NCI-H526 (cell line): ENCODE measurements at places on chromosomes 1 and 21.

GRCh38 chr1:233244183-233244582 is 51.3 kb downstream of the PCNX2 start:
- no peak for DNase-seq

- DNase-seq: no peak
Measured at GRCh38 chr1:48931506-48932192, 155.0 kb upstream of the BEND5 start.

DNA sequence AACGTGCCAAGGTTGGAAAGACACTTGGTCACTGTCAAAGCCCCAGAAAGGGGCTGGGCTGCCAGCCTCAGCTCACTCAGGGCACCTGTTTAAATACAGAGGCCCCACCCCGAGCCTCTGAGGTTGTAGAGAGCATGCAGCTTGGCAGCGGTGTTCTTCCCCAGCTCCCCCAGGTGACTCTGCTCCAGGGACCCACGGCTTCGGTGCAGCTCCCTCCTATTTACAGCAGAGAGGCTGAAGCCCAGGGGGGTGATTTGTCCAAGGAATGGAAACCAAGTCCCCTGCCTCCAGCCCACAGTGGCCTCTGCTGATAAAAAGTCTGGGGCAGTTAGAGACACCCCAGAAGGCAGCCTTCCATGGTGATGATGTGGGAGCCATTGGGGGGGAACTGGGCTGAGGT is 9.1 kb upstream of the C1QA start:
- no peak for DNase-seq

- no peak for DNase-seq
Measured at GRCh38 chr1:925561-926421, 2.1 kb downstream of the SAMD11 start.

DNA sequence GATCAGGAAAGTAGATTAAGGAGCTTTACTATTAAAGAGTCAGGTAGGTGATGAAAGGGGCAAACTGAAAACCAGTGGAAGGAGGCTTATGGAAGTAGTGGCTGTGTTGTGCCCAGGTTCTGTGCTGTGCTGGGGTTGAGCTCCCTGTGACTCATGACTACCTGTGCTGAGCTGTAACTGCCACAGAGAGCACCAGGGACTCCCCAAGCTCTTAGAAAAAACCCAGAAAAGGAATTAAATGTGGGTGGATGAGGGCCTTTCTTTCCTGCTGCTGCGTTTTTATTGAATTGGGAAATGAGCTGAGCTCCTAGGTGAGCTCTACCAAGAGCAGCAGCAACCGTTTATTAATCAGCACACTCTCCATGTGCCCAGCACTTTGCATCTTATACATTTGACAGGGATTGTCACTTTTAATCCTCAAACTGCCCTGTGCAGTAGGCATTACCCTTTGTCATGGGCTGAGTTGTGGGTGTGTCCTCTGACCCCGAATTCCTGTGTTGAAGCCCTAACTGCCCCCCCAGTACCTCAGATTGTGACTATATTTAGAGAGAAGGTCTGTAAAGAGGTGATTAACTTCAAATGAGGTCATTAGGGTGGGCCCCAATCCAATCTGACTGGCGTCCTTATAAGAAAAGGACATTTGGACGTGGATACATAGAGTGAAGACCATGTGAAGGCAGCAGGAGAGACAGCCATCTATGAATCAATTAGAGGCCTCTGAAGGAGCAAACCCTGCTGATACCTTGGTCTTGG is 65.4 kb downstream of the AK4 start:
- DNase-seq: no peak
